ENCODE measurements at places on chromosomes 13 and 19.
A peak's percentile ranks its signal among the peaks of the same experiment; 100 is the strongest.

- DNase-seq = no peak
Measured at GRCh38 chr13:112061367-112062061, 5.4 kb upstream of the SOX1 start.

DNA sequence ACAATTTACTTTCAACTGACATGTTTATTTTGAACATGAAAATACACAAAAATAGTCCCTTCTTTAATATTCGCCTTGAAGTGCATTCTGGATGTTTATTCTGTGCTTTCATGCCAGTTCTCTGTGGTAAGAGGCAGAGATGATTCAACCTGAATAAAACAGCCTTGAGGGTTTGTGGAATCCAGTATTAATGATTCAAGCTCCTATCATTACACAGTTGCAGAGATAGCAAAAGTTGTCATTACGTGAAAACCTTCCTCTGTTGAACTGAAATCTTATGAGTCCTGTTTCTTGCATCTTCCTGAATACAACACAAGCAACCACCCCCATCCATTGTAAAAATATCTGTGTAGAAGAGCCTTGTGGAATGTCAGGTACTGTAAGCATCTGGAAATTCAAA is 142.3 kb upstream of the HTR2A start:
- no peak for DNase-seq

DNA sequence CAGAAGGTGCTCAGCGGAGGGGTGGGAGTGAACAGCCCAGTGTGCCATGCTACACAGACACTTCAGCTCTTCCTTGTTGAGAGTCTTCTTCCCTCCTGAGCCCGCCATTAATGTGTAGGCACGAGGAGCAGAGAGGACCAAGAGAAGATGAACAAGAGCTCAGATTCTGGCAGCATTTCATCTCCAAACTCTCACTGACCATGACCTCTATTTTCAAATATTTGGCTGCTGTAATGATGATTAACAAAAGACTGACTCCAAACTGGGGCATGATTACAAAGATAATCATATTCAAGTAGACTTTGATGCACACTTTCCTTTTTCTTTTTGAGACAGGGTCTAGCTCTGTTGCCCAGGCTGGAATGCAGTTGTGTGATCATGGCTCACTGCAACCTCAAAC is 236.5 kb downstream of the DCLK1 start:
- no peak for DNase-seq

DNA sequence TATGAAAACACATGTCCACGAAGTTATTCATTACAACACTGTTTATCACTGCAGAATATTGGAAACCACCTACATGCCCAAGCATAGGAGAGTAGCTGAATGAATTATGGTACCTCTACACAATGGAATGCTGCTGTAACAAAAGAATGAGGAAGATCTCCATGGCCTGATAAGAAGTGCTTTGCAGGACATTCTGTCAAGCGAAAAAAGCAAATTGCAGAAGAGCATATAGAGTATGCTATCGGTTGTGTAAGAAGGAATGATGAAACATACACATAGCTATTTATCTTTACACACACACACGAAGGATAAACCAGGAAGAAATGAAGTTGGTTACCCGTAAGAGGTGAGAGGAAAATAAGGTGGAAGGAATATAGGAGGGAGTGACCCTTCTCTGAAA is 37.5 kb upstream of the CEACAM20 start:
- DNase-seq = no peak

DNA sequence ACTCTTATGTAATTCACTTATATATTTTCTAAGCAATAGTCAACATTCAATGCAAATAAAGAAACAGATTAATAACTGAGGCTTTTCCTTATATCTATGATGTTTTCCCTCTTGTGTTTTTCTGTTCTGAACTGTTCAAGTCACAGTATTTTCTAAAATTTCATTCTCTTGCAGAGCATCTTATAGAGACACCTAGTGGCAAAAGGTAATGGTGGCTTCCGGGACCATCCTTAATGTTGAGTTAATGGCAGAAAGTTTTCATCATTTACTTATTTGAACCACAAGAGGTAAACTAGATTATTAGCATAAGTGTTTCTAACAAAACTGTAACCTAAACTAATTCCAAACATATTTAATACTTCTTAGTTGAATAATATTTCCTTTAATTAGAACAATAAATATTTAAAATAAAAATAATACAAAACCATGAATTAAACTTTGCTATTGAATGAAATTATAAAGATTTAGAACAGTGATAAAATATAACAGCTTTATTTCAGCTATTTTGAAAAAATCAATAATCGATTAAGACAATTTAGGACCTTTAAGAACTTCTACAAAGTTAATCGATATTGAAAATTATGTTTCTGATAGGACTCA is 1.7 kb upstream of the SLITRK5 start:
- peak; percentile 58 for DNase-seq

- no peak for DNase-seq
Measured at GRCh38 chr19:35291916-35292315, at the start of gene MAG. MAG (plus strand) TSS chr19:35292161; CDS start chr19:35295409, 3,248 bp downstream.

DNA sequence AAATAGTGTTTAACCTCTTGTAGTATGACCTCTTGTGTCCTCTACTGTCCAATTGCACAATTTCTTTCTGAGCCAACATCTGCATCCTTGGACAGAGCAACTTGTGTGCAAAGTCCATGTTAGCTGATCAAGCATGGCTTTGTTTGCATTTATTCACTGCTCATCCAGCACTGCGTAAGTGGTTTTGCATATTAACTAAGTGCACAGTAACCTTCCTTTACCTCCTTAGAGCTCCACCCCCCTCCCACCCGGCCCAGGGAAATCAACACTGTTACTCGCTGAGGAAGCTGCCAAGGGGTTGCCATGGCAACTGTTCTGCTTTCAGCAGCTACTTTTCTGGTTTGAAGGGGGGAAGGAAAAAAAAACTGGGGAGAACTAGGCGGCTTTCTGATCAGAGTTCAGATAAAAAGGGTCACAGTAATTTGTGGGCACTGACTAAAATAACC is 153.5 kb upstream of the KLF12 start:
- peak; percentile 73 for DNase-seq

DNA sequence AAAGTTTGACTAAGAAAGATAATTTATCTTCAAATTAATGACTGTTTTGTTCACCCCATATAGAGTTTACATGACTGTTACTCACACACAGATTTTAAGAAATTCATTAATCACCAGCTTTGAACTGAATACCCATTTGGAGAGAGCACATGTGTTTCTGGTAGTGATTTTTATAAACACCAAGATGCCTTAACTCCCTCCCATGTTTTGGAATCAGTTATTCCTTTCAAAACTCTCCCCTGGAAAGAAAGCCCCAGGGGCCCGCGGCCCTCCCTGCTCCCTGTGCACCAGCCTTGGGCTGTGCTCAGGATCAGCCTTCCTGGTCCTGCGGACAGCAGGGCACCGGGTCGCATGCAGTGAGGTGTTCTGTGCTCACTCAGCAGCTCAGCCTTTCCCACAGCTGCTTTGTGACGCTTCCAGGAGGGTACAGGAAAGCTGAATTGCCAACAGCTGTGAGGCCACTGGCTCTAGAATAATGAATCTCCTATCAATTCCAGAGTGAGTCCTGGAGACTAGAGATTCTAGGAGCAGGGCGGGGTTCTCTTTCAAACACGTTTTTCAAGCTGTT is 483.2 kb downstream of the EFNB2 start:
- DNase-seq = no peak

GRCh38 chr13:46213242-46213641 is 1.5 kb downstream of the LRRC63 start:
- no peak for DNase-seq

DNA sequence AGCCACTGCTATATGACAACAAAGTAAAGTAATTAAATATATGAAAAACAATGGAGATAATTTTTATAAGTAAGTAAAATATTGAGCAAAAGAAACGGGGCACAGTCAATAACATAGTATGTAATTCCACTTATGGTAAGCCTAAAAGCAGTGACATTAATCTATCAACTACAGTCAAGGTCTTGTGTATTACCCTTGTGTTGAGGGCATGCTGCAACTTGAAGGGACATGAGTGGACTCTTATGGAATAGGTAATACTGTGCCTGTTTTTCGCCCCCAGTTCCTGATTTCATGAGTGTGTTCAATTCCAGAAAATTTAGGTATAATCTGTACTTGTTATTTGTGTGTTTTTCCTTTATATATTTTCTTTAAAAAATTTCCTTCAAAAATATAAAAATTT is 201.3 kb upstream of the SLITRK6 start:
- no peak for DNase-seq

- no peak for DNase-seq
Measured at GRCh38 chr19:15679089-15679488, 6.2 kb downstream of the CYP4F12 start.

- peak; percentile 88 for DNase-seq
Measured at GRCh38 chr13:46748300-46748699, 48.7 kb downstream of the ESD start.

DNA sequence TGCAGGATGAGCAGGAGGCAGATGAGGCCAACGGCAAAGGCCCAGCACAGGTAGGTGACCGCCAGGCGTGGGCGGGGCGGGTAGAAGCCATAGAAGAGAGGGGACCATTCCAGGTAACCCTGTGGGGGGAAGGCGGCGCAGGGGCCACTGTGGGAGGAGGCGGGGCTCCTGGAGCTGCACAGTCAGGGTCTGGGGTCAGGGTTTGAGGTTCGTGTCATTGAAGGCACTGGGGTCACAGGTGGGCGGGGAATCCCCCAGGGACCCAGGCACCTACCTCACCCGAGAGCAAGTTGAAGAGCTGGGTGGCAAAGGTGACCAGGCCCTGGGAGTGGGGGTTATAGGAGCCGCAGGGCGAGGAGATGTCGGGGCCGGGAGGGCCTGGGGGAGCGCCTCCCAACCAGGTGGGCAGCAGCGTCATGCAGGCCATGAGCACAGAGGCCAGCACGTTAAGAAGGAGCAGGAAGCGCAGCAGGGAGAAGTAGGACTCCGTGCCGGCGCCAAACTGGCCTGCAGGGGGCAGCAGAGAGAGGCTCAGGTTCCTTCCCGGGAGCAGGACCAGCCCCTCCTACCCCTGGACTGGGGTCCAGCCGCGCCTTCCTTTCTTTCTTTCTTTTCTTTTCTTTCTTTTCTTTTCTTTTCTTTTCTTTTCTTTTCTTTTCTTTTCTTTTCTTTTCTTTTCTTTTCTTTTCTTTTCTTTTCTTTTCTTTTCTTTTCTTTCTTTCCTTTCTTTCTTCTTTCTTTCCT is 4.6 kb downstream of the TMC4 start:
- DNase-seq = peak; percentile 75

DNA sequence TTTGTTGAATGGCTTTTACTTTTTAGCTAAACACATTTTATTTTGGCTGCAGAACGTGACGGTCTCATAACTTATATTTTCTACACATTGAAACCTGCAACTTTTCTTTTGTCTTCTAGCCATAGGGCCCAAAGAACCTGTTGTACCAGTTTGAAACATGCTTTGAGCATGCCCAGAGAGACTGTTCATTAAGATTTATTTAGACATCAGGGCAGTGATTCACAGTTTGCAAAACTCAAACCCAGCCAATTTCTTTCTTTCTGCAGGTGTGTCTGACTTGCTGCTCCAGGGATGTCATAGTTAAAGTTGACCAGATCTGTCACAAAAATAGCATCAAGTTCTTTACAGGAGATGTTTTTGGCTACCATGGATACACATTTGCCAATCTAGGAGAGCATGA is 22.0 kb downstream of the SAE1 start:
- no peak for DNase-seq

DNA sequence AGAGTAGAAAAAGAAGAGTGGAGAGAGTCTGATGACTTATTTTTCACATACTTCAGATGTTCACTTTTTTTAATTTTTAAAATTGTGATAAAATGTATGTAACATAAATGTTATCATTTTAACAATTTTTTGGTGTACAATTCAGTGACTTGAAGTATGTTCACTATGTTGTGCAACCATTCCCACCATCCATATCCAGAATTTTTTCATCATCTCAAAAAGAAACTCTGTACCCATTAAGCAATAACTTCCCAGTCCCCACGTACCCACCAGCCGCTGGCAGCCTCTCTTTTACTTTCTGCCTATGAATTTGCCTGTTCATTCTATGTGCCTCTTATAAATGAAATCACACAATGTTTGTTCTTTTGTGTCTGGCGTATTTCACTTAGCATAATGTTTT is 43.3 kb downstream of the SKA3 start:
- no peak for DNase-seq

DNA sequence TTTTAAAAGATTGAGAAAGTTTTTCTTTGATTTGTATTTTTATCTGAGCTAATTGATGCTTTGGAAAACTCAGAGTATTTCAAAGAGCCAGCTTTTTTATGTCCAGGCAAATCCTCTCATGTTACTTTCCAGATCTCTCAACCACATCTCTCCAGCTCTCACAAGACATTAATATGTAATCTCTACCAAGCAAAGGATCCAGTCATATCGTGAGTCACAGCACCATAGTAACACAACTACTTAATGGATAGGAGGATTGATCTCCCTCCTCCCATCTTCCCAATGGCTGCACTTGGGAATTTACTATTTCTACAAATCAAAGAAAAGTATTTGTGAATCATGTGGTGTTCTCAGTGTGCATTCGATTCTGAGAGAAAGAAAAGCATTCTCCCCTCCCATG is 63.3 kb downstream of the POU4F1 start:
- no peak for DNase-seq

DNA sequence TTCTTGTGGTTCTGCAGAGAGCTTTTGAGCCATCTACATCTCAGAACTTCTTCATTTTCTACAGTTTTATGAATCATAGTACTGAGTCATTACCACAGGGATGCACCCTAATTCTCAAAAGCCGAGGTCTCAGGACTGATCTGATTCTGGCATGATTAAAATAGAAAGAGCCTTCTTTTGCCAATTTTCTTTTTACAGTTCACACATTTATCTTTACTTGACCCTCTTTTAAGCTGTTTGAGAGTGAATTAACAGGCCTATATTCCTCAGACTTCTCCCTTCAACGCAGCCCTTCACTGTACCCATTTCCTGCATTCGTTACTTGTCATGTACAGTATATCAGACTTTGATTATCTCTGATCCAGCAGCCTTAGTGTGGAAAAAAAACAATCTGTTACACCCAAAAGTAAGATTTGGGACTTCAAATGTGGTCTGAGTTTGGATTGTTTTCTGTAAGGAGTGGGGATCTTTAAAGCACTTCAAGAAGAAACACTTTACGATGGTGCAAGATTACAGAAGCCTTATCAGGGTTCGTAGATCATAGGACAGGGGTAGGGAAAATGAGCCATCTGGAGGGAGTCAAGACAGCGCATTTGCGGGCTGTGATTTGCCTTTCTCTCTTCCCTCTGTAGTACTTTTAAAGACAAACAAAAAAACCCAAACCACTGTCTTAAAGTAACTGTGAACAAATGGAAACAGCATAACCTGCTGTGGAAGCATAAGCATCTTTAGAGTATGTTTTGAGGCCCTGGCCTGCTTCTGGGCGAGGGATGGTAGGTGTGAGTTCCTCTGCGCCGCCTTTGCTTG is 15.3 kb upstream of the GPR183 start:
- no peak for DNase-seq

- no peak for DNase-seq
Measured at GRCh38 chr13:21050288-21051197, 10.8 kb downstream of the LATS2 start.

GRCh38 chr19:53422551-53422950 is 9.2 kb upstream of the ZNF761 start:
- DNase-seq = peak; percentile 5
